Urothelium cell line (cell line): ENCODE measurements at places on chromosomes 1 and 21.

DNA sequence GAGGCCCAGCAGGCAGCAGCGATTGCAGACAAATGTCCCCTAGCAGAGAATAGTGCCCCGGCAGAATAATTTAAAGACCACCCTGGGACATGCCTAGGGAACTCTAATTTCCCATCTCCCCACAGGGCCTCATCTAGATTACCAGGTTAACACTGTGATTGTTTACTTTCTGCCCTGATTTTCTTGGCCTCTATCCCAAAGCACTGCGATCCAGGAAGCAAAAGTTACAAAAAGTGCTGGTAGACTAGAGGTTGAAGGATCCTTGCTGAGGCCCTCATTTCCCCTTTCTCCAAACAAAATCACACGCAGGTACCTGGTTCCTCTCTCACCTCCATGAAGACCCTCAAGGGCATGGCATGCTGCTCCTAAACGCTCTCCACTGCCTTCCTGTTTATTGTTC is 229.7 kb downstream of the C1orf94 start:
- DNase-seq: no peak

DNA sequence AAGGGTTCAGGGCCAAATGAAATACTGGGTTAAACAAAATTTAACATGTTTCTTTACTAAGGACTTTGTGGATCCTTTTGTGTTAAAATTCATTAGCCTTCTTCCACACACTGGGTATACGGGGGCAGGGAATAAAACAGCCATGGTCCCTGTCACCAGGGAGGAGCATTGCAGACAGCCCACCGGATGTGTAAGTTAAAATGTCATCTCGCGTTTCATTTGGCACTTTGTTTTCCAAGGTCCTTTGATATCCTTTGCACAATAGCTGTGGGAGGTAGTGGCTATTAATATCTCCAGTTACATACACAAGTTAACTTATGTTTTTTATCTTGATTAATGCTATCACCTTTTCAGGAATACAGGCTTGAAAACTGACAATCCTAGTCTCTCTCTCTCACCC is 172.7 kb downstream of the BARHL2 start:
- no peak for DNase-seq

DNA sequence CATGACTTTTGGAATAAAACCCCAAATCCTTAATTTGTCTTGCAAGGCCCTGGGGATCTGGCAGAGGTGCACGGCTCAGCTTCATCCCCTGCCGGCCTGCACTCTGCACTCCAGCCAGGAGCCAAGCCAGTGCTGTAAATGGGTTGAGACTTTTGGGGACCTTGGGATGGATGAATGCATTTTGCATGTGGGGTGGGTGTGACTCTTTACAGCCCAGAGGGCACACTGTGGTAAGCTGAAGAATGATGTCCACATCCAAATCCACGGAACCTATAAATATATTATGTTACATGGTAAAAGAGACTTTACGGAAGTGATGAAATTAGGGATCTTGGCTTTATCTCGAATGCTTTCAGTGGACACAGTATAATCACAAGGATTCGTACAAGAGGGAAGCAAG is 177.8 kb downstream of the EDEM3 start:
- DNase-seq: no peak

DNA sequence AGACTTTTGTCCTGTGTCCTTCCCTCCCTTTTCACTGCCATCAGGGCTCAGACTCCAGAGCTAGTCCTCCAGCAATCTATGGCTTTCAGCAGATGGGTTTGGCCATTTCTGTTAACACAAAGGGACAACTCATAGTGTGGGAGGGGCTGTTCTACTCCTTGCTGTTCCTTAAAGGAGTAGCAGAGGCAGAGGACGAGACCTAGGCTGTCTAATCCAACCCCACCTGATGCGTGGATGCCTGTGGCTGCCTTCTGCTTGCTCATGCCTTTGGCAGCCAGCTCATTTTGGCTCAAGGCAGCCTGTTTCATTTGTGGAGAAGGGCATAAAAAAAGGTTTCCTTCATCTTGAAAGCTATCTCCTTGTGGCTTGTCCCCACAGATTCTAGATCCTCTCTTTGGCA is 27.0 kb downstream of the MFSD2A start:
- peak; percentile 94 for DNase-seq

DNA sequence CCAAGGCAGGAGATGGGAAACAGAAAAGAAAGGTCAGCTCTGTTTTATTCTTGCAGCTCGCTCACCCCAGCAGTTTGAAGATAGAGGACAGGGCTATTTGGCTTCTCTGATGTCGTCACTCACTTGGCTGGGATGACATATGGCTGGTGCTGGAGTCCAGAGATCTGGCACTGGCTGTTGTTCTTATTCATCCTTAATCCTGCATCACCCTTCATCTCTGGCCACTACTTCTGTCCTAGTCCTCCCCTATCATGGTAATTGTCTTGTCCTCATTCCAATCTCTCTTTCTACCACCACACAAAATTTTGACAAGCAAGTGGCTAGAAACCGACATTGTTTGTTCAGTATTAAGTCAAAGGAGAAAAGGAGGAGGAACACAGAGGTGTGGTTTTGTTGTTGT is 103.8 kb upstream of the PDE4B start:
- no peak for DNase-seq

GRCh38 chr1:185559684-185560331 is 174.4 kb upstream of the HMCN1 start:
- DNase-seq: peak; percentile 32

- no peak for DNase-seq
Measured at GRCh38 chr1:182716740-182717720, 32.6 kb upstream of the RGS8 start.

GRCh38 chr1:231933711-231934626 is 307.4 kb downstream of the DISC1 start:
- DNase-seq: no peak

DNA sequence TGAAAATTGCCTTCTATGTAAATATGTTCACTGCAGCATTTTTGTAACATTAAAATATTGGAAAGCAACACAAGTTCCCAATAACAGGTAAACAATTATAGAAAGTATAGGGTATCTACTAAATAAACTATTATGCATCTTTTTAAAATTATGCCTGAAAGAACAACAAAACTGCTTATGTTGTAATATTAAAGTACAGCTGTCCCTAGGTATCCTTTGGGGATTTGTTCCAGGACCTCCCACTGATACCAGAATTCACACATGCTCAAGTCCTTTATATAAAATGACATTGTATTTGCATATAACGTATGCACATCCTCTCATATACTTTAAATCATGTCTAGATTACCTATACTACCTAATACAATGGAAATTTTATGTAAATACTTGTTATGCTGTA is 121.8 kb upstream of the TNFSF4 start:
- no peak for DNase-seq

DNA sequence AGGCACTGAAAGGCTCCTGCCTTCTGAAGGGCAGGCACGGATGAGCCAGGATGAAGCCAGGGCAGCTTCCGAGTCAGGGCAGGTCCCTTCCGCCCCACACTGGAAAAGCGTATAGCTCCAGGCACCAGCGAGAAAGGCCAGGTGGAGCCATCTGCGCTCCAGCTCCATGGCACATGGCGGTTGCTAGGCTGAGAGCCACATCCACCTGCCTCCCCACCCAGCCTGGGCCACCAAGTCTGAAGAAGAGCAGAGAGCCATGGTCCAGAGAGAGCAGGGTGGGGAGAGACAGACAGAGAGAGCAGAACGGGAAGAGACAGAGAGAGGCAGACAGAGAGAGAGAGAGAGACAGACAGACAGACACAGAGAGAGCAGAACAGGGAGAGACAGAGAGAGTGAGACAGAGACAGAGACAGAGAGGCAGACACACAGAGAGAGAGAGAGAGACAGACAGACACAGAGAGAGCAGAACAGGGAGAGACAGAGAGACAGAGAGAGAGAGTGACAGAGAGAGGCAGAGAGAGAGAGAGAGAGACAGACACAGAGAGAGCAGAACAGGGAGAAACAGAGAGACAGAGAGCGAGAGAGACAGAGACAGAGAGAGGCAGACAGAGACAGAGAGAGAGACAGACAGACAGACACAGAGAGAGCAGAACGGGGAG is 5.2 kb downstream of the FNDC10 start:
- DNase-seq: no peak

GRCh38 chr1:145908653-145909052 is 1.2 kb downstream of the ITGA10 start:
- DNase-seq: no peak

- DNase-seq: no peak
Measured at GRCh38 chr1:58104960-58105359, 441.6 kb downstream of the OMA1 start.

GRCh38 chr1:168202941-168203654 is 22.7 kb upstream of the SFT2D2 start:
- no peak for DNase-seq

GRCh38 chr1:201593200-201593921 is 54.4 kb downstream of the NAV1 start:
- no peak for DNase-seq

DNA sequence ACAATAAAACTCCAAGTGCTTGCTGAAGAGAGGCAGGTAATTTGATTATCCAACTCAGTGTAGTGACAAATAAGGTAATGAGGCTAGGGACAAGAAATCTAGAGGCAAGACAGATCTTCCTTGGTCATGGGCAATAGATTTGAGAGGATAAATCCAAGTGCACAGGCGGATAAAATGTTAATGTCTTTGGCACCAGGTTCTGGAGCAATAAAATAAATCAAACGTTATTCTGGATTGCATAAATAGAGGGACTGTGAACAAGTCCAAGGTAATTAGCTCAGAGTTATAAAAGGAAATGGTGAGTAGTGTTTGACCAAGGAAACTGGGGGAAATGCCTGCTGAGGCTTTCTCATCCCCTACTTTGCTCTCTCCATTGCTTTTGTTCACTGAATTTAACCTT is 329.3 kb upstream of the PROX1 start:
- DNase-seq: no peak

- DNase-seq: no peak
Measured at GRCh38 chr1:20932437-20932977, 145.4 kb upstream of the HP1BP3 start.

DNA sequence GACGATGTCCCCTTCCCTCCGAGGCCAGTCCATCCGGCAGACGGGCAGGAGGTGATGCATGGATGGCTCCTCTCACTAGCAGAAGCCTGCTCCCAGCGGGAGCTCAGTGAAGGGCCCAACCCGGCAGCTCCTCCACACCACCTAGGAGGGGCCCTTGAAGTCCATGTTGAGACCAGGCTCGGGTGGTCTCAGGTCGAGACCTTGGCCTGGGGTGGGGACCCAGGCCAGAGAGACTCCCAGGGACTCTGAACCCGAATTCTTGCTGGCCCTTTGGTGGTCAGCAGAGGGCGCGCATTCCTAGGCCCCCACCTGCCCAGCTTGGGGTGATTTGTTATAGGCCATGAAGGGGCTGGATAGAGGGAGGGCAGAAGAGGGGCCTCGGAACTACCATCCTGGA is 642 bp upstream of the NT5C1A start:
- DNase-seq: peak; percentile 26

- DNase-seq: no peak
Measured at GRCh38 chr1:80099713-80100112, 1093.2 kb upstream of the ADGRL4 start.

- DNase-seq: no peak
Measured at GRCh38 chr1:168468042-168468809, 75.6 kb downstream of the XCL2 start.

DNA sequence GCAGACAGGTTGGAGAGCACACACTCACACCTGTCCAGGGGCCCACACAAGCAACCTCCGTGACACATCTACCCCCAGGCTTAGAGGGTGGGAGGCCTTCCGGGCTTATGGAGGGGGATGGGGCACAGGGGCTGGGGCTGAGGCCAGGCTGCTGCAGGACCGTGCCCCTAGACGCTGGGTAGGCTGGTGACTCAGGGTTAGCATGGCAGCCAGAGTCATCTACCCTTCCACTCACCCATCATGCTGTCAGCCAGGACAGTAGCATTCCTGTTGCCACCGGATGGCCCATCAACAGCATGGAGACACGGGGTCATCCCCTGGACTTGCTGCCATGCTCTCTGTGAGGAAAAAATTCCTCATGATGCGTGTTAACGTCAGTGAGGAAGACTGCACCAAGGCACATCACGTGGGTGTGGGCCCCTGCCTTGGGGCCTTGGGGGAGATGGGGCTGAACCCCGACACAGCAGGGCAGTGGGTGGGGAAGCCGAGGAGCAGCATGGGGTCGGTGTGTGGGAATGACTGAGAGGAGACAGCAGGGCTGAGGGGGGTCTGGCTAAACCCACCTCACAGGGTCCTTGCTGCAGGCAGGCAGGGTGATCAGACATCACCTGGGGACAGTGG is 52.8 kb downstream of the WNT9A start:
- DNase-seq: no peak

DNA sequence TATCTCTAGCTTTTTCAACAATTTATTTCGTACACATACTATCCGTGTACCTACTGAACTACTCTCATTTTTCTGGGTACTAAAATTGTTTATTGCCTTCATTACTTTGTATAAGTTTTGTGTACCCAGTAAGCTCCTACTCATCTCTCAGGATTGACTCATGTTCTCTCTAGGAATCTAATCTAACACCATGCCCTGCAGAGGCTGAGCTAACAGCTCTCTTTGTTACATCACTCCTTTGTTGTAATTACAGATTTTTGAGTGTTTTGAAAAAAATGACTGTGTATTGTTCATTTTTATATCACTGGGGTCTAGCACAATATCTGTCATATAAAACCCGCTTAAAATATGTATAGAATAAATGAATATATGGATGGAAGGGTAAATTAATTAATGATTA is 167.1 kb downstream of the ATP6V1G3 start:
- no peak for DNase-seq

GRCh38 chr1:205834751-205835150 is 15.2 kb downstream of the PM20D1 start:
- DNase-seq: no peak

- DNase-seq: no peak
Measured at GRCh38 chr1:208475951-208476845, 232.0 kb upstream of the PLXNA2 start.

- DNase-seq: no peak
Measured at GRCh38 chr1:180231506-180231921, 1.4 kb downstream of the LHX4 start.

GRCh38 chr1:180160357-180160756 is 5.7 kb downstream of the QSOX1 start:
- DNase-seq: no peak
